ENCODE measurements at places on chromosomes 5 and 9.

DNA sequence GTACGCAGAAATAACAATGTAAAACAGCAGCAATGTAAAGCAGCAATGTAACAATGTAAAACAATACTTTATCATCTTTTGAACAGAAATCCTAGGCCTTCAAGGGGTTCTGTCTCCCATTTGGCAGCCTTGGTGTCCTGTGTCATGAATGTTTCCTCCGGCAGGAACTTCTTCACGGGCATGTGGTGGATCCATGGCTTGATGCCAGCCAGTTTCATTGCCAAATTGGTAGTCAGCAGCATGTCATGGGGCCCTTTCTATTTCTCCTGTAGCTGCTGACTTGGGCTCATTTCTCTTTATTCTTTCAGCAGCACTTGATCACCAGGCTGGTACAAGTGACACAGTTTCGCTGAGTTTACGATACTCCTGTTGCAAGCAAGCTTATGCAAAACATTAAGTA is 275.3 kb downstream of the HTR1A start:
- no peak for DNase-seq

DNA sequence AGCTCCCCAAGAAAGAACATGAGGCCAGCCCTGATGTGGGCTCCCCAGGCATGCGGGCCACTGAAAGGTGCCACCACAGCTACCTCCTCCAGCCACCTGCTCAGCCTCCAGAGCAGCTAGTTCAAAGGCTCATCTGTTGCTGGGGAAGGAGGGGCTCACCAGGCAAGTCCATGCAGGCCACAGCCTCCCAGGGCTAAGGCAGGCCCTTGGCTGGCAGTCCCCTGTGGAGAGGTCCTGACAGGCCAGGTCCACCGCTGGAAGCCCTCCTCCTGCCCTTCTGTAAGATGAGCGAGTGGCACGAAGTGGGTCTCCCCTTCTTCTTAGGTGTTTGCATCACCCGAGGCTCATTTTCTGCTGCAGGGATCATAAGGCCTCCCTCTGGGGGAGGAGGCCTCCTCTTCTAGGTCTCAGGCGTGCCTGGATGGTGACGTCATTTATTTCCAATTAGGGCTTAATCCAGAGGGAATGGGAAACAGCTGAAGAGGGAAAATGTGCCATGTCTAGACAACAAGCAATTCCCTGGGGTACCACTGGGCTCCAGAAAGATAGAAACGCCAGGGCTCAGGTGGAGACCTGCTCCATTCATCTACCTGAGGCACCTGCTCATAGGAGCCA is 91.6 kb downstream of the CFAP90 start:
- DNase-seq = no peak

DNA sequence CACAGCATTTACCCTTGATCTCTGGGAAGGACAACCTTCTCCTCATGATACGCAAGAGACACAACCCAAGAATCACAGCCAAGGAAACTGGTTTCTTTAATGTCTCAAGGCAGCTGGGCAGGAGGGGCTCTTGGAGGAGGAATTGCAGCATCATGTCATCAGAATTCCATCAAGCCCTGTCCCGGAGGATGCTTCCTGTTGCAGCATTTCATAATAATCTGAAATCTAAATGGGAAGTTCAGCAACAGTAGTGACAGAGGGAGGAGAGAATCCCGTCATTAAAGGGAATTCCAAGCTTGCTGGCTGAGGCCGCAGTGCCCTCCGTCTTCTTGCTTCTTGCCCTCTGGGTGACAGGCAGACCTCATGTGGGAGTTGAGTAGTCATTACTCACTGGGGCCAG is 192.7 kb downstream of the TENT4A start:
- DNase-seq = no peak

GRCh38 chr9:512555-513272 is 298.0 kb downstream of the DOCK8 start:
- DNase-seq = no peak

DNA sequence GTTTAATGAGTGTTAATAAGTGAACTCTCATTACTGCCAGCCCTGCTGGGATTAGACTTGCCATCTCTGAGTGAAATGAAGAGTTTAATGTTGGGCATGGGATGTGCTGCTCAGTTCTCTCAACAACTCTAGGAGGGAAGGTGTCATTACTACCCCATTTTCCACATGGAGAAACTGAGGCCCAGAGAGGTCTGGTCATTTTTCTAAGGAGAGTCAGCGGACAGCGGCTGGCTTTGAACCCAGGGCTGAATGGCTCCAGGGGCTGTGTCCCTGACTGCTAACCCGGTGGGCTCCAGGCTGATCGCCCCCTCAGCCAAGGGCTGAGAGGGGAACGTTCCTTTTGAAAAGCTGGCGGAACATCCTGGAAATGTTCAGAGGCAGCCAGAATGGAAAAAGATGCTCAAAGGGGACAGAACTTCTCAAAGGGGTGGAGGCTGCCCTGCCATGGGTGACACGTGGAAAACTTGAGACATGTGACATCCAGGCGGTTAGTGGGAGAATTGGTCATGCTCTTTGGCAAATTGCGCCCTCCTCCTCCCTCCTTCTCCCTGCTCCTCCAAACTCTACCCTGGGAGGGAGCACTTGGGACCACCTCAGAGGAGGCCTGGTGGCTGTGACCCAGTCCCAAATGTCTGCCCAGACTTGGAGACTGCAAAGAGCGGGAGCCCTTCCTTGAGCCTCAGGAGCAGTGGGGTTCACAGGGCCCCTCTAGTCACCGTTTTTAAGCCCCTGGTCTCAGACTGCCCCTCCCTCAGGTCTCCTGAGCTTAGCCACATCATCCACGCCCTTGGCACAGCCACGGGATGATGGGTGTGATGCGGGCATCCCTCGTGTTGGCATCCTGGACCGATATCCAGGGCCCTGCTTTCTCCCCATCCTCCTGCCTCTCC is 28.7 kb downstream of the DNM1 start:
- no peak for DNase-seq

DNA sequence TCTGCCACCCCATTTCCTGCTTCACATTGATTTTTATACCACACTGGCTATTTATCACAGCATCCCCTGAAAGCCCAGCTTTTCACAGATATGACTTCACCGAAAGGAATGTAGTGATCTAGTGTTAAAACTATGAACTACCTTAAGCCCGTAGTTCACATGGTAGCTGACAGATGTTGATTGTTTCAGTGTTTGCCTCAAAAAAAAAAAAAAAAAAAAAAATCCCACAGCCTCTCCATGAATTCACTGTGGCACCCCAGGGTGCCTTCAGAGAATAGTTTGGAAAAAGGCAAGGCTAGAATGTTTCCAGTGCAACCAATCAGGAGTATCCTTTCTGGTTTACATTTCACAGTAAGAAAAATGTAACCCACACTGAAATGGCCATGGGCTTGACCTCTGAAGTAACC is 37.1 kb downstream of the GLIS3 start:
- DNase-seq = no peak

DNA sequence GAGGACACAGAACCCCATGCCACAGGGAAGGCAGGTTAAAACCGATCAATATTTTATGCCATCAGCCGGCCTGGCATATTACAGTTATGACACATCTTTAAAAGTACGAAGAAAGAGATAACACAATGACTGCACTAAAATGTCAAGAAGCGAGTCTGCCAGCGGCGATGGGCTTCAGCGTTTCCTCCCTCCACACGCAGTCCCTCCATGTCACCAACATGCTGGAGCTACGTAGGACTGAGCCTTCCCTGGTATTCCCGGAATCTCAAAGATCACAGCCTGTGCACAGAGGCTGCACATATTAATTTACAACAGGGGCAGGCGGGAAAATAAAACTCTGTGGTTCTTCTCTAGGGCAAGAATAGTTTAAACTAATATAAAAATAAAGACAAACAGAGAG is 257.7 kb downstream of the IRX1 start:
- no peak for DNase-seq

GRCh38 chr9:33731142-33731541 is 64.2 kb upstream of the PRSS3 start:
- no peak for DNase-seq

GRCh38 chr9:129544761-129545160 is 76.1 kb downstream of the C9orf50 start:
- no peak for DNase-seq

DNA sequence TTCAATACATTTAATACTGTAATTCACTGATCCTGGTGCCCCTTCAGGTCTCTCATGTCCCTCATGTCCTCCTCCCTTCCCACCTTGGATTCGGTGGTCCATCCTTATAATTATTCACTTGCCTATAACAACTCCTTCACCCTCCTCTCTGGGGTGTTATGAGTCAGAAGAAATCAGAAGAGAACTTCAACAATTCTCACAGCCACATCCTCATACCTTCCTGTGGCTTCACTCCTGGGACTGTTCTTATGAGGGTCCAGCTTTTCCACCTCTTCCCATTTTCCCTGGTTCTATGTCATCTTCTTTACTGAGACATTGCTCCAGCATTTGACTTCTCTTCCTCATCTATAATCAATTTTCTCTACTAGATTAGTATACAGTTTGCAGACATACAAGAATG is 406.1 kb downstream of the NR2F1-AS1 start:
- no peak for DNase-seq

- DNase-seq = no peak
Measured at GRCh38 chr5:119338326-119338946, 17.4 kb upstream of the TNFAIP8 start.

DNA sequence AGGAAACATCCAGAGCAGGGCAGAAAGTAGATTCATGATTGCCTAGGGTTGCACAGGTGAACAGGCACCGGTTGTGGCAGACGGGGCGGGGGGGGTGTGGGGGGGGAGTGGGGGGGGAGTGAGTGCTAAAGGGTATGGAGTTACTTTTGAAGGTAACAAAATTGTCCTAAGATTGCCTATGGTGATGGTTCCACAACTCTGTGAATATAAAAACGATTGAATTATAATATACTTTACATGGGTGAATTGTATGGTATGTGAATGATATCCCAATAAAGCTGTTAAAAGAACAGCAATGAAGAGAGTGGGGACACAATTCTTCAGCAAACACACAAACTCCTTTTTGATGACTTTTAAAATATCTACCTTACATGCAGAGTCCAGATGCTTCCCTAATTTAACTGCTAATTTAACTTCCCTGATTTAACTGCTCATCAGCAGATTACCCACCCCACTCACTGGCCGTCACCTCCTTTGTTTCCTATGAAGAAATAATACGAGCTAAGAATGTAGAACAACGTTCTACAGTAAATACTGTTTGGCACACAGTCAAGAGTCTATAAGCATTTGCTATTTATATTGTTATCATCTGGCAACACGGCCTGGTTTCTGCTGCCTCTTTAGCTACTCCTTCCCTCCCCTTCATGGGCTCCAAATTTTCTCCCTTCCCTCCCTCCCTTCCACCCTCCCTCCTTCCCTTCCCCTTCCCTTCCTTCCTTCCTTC is 83.5 kb downstream of the PTCH1 start:
- no peak for DNase-seq

- DNase-seq = no peak
Measured at GRCh38 chr9:94937214-94937903, 210.9 kb downstream of the AOPEP start.

DNA sequence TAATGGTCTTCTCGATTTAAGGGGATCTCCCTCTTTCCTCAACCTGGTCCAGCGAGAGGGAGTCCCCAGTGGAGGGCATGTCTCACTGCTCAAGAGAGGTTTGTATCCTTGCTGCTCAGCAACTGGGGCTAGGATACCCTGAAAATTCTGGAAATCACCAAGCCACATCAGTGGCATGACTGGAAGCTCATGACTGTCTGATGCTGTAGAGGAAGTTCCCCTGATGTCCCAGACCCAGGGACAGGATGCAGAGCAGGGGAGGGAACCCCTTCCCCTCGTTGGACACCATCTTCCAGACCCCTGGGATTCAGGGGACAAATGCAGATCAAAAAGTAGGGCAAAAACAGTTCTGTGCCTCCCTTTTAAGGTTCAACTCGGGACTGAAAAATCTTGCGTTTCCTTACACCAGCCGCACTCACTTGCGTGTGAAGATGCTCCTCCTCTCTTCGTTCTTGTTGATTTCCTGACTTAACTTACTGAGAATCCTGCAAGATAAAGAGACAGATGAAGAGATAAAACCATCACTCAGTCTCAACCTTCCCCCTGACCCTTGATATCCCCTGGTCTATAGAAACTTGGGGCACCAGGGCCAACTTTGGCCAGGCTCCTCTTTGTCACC is 22.1 kb downstream of the LCP2 start:
- DNase-seq = no peak

- no peak for DNase-seq
Measured at GRCh38 chr5:159175547-159175946, 33.8 kb downstream of the RNF145 start.

GRCh38 chr9:69946800-69947437 is 96.7 kb upstream of the MAMDC2 start:
- no peak for DNase-seq

GRCh38 chr9:133375116-133375723 is 640 bp downstream of the SURF4 start:
- no peak for DNase-seq

DNA sequence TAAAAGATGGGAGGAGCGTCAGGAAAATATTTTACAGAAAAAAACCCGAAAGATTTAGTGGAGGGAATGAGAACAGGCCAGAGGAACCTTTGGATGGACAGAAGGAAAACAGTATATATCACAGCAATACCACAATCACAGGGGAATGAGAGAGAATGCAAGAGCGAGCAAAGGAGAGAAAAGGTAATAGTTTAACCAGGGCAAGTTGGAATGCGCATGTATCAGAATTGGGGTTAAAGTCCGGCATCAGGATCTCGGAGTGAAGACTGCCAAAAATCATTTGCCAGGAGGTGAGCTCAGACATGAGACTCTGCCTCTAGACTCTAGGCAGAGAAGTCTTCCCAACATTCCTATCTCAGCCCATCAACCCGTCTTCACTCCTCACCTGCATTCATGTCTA is 36.8 kb downstream of the PCDHGC5 start:
- no peak for DNase-seq

DNA sequence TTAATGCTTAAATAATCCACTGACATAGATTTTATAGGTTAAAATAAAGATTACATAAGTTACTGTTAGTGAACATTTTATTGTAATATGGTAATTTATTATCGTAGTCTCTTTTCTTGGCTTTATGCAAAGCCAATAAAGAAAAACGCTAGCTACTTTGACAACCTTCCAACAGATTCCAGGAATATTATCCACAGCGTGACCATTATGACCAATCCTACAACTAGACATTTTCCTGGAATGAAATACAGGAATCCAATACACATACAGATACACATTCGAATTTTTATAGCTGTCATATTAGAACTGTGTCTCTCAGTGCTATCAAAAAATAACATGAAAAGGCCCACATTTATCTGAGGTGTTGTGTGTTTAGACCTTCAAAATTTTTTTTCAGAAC is 13.1 kb downstream of the RPS23 start:
- no peak for DNase-seq

- DNase-seq = no peak
Measured at GRCh38 chr5:147930769-147931168, 24.4 kb upstream of the C5orf46 start.

DNA sequence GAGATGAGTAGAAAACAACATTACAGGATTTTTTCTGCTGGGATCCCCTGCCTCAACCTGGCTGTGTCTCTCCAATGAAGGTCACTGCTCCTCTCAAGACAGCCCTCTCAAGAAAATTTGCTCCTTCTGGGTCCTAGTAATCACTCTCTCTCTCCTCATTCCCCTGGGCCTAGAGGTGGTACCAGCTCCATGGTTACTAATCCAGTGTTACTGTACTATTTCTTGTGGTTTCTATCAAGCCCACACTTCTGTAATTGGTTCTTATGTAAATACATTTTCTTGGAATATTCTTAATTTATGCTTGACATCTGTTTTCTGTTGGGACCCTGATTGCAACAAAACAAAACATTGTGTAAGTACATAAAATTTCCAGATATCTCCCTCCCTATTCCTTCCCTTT is 123.8 kb upstream of the RORB start:
- no peak for DNase-seq

Measured in stimulated activated CD4-positive, alpha-beta T cell treated with anti-CD3 and anti-CD28 coated beads, Interleukin-12 subunit alpha, Interleukin-12 subunit beta, amount 100 ng/mL, for 48 hours (primary cell).